ENCODE measurements at places on chromosomes 3 and 15.

DNA sequence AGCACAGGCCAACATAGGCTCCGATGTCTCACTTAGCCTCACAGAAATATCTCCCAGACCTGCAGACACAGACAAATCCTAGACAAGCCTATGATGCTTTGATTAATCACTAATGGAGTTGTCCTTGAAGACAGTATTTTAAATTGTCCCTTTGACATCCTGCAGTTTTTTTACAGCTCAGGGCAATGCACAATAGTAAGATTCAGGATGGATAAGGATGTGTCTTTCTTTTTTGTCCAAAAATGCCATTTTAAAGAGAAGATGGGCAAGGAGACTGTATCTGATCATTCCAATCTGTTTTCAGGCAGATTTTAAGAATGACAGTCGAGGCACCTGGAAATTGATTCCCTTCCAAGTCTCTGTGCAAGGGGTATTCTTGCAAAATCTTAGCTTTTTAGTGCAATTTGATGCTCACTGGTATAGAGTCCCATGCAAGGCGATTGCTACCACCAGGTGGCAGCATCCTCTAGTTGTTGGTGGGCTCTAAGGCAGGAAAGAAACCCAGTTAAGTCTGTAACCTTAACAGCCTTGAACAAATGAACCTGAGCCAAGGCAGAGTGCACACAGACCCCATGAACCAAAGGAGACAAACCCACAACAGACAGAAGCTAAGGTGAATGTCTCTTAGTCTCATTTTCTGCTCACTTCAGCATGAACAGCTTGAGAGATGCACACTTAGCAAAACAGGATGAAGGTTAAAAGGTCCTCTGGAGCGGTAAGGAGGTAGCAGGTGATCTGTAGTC is 51.2 kb upstream of the MINAR1 start:
- peak; percentile 85 for DNase-seq

DNA sequence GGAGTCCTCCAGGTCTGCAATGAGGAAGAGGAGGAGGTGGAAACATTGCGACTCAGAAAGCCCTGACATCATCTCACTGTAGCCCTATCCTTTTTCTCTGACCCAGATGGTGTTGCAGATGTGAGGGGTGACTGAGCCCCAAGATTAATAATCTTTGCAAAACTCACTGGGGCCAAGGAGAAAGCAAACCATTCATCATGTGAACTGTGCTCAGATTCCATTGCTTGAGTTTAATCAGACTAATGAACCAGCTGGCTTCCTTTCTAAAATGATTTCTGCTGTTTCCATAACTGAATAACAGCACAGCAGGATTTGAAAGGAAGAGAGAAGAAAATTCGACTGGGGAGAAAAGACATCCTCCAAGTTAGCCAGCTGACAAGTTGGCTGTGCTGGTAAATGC is 13.4 kb upstream of the DGKG start:
- no peak for DNase-seq

GRCh38 chr3:161406594-161407555 is 35.6 kb upstream of the SPTSSB start:
- no peak for DNase-seq

- no peak for DNase-seq
Measured at GRCh38 chr3:59186725-59187124, 136.9 kb upstream of the CFAP20DC start.

DNA sequence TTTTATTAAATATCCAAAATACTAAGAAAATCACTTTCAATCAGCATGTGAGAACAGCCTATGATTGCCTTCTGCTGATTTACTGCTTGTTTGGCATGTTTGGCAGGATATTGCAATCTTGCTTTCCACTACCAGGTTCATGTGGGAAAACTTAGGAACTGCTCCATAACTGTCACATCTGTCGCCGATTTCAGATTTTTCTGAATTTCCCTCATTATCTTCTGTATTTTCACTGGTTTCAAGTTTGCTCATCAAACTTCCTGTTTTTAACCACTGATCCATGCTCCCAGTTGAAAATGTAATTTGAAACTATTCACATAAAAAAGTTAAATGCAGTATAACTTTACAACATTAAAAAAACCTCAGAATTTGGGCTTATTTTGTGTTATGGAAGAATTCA is 93.0 kb downstream of the NFKBIZ start:
- DNase-seq, result no peak

- no peak for DNase-seq
Measured at GRCh38 chr3:142987707-142988106, 13.7 kb upstream of the U2SURP start.

- no peak for DNase-seq
Measured at GRCh38 chr3:105806359-105806758, 62.5 kb downstream of the CBLB start.

- no peak for DNase-seq
Measured at GRCh38 chr3:133938770-133939462, 43.2 kb upstream of the RAB6B start.

- peak; percentile 29 for DNase-seq
Measured at GRCh38 chr3:56303487-56303886, 164.8 kb downstream of the ERC2 start.

GRCh38 chr15:100809587-100809986 is 70.0 kb upstream of the ALDH1A3 start:
- DNase-seq, result no peak

DNA sequence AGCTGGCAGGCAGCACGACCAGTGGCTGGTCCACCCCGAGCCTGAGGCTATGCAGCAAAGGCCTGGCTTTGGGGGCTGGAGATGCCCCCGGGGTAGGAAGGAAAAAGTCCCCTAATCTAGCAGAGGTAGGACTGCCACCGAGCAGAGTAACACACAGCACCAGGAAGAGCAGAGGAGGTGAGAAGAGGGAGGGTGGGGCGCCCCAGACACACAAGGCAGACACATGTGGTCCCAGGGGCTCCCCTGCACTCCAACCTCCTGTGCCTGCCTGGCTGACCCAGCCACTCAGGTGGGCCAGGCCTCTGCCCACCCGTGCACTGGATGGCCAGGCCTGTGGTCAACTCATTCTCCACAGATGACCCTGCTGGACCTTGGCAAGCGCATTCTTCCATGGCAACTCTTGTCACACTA is 112.4 kb downstream of the ADCY5 start:
- no peak for DNase-seq

- no peak for DNase-seq
Measured at GRCh38 chr3:162704238-162704637, 1207.6 kb downstream of the OTOL1 start.

DNA sequence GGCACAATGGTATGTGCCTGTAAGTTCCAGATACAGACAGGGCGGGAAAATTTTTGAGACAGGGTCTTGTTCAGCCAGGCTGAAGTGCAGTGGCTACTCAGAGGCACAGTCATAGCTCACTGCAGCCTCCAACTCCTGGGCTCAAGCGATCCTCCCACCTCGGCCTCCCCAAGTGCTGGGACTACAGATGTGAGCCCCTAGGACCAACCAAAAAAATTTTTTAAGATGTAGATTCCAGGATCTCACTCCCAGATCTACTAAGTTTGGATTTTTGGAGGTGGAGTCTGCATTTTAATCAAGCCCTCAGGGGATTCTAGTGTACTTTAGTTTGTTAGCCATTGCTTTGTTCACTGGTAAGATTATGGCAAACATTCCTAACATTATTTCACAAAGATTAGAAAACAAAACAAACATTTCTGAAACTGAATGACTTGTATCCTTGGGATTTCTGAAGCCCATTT is 2.7 kb downstream of the LIPH start:
- no peak for DNase-seq

DNA sequence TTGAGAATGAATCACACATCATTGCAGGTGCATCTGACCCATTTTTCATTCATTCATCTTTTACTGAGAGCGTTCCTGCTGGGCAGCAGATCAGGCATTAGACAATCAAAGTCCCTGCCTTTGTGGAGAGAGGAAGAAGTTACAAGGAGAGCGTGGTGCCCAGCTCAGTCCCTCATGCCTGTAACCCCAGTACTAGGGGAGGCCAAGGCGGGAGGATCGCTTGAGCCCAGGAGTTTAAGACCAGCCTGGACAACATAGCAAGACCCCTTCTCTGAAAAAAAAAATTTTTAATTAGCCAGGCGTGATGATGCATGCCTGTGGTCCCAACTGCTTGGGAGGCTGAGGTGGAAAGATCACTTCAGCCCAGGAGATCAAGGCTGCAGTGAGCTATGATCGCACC is 35.0 kb upstream of the MEX3B start:
- no peak for DNase-seq

DNA sequence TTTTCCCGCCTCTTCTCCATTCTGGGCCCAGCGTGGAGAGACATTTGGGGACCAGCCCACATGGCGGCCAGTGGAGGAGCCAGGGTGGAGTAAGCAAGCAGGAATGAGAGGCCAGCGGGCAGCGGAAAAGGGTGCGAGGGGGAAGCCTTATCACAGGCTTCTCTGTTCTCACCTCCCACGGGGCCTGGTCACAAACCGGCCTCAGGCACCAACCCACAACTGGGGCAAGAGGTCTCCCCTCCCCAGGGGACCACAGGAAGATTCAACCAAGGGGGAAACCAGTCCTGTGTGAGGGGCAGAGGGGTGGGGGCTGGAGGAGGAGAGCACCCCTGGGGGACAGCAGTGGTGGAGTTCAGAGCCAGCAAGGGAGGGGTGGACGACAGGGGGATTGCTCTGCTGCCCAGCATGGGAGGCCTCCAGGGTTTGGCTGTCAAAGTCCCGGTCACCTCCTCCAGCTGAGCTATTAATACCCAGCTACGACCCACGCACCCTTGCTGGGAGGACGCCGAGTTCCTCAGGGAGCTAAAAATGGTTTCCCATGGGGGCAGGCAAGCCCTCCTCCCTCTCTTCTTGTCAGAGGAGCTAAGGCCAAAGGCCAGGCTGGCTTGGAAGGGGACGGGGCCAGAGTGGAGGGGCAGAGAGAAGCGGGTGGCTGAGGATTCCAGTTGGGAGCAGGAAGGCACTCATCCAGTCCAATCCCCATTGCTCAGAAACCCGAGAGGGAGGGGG is 23.8 kb upstream of the RPL29 start:
- no peak for DNase-seq

DNA sequence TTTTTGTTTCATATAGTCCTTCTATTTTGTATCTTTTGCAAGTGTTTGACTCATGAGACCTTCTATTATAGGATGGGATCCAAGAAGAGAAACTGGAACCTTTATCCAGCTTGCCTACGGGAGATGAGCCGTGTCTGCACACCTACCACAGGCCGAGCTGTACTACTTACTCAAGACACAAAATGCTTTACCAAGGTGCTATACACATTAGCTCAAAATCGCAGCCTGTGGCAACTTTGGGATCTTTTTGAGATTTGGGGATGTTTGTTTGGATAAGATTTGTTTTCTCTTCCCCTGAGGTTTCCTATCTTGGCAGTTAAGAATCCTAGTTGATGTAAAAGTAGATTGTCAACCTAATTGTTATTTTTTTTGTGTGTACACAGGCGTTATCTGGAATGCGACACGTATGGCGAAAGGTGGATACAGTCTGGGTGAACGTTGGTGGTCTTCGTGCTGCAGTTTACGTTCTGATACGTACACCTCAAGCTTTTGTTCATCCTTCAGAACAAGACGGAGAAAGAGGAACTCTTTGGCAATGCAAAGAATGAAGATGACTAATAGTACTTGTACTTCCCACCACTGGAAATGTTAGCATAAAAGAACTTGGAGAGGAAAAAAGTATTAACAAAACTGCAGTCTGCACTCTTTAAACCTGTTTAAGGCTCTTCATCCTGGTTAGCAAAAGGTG is 13.1 kb upstream of the SETD5 start:
- DNase-seq, result no peak

GRCh38 chr15:55221090-55222011 is 24.6 kb upstream of the RSL24D1 start:
- DNase-seq, result peak; percentile 60

DNA sequence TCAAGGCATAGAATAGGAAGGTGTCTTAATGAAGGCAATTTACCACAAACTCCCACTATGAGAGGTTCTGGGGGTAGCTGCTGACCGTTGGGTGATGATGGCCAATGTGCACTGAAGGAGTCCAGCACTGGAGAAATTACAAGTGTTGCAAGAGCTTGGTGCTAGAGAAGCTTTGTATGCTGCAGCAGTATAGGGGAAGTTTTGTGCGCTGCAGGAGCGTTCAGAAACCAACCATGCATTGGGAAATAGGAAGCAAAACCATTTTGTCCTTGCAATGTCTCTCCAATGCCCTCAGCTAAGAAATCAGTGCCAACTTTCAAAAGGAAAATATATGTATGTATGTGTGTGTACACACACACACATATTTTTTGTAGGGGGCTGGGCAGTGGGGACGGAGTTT is 441.6 kb upstream of the NAALADL2 start:
- DNase-seq, result no peak

GRCh38 chr15:71916834-71917233 is 106.5 kb downstream of the NR2E3 start:
- no peak for DNase-seq

- no peak for DNase-seq
Measured at GRCh38 chr3:126121632-126122031, 37.7 kb upstream of the SLC41A3 start.

DNA sequence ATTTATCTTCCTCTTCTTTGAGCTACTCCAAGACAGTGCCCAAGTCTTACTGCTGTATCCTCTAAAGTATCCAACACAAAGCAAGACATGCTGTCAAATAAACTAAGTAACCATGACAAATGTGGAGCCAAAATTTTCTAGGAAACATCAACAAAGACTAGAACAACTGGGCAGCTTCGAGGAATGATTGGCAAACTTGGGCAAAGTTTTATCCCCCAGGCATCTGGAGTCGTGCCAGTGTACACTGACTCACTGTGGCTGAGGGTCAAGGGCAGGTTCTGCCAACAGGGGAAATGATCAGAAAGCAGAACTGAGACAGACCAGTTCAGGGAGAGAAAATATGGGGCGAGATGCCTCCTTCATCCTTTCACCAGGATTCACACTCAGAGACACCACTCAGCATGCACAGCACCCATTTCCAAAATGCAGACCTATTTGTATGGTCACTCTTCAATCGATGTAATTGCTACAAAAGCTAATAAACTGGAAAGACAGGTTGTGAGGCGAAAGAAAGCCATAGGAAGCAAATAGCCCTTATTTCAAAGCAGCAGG is 65.8 kb downstream of the MB21D2 start:
- DNase-seq, result no peak

- no peak for DNase-seq
Measured at GRCh38 chr3:195181741-195182469, 89.1 kb downstream of the XXYLT1 start.

DNA sequence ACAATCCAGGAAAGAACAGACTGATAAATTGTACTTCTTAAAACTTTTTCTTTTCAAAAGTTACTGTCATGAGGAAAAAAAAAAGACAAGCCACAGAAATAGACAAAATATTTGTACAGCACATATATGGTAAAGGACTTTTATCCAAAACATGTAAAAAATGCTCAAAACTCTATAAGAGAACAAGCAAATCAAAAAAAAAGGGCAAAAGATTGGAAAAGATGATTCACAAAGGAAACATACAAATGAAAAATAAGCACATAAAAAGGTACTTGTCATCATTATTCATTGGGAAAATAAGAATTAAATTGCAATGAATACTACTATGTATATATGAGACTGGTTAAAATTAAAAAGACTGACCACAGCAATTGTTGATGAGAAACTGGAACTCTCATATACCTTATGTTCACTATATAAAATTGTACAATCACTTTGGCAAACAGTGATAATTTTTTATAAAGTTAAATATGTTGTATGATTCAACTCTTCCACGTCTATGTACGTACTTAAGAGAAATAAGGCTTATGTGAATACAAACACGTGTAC is 39.7 kb downstream of the DIPK2A start:
- DNase-seq, result no peak

- DNase-seq, result no peak
Measured at GRCh38 chr3:36210840-36211651, 169.3 kb upstream of the STAC start.
